Stimulated activated CD8-positive, alpha-beta memory T cell treated with anti-CD3 and anti-CD28 coated beads, Interleukin-15, amount 100 ng/mL, for 4 hours (primary cell): ENCODE measurements at places on chromosomes 1 and 21.
A peak's percentile ranks its signal among the peaks of the same experiment; 100 is the strongest.

GRCh38 chr1:147608596-147608995, 61.7 kb downstream of the ACP6 start:
- no peak for DNase-seq

DNA sequence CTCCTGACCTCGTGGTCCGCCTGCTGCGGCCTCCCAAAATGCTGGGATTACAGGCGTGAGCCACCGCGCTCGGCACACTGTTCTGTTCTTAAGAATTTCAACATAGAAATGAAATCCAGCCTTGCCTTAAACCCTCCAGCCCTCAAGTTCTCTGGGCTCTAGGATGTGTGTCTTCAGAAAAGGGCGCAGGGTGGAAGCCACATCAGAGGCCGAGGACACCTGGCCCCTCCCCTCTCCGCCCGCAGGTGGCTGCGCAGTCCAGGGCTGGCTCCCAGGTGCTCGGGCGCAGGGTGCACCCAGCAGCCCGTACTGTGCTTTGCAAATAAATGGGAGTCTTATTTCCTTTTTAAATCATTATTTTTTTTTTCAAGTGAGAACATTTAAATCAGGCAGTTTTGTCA, 2.0 kb upstream of the C1orf174 start:
- no peak for DNase-seq

- no peak for DNase-seq
Measured at GRCh38 chr1:63817152-63817667, 43.4 kb downstream of the ROR1 start.

DNA sequence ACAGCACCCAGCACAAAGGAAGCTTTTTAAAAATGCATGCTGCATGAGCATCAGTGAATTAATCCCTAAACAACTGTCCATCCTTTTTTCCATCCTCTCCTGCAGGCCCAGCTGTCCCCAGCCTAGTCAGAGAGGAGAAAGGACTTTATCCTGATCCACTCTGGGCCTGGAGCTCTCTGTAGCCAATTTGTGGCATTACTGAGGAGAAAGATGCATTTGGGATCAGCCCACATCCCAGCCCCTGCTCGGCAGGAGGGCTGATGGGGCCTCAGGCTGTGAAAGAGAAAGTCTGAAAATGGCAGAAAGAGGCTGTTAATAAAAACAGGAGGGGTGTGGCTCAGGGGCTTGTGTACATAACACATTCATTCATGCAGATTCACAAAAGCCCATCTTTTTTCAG, 37.5 kb upstream of the ATP2B4 start:
- DNase-seq, result no peak

GRCh38 chr1:225766967-225767633, 10.5 kb upstream of the SRP9 start:
- DNase-seq, result no peak

GRCh38 chr1:48878191-48878940, 101.7 kb upstream of the BEND5 start:
- DNase-seq, result no peak

- DNase-seq, result no peak
Measured at GRCh38 chr1:117093091-117093534, 28.4 kb downstream of the TRIM45 start.

DNA sequence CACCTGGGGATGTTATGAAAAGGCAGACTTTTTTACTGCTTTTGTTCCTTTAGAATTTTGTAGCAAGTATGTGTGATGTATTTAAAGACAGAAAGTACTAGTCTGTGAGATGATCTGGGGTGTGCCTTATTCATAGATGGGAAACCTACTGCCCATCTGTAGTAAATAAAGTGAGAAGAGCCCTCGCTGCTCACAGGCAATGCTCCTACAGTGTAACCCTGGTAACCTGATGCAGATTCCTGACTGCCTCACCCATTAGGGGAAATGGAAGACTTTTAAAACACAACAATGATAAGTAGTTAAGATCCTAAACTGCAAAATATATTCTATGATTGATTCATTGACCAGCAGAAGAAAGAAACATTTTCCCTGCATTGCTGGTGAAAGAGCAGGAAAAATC, 19.4 kb upstream of the TMEM201 start:
- no peak for DNase-seq

DNA sequence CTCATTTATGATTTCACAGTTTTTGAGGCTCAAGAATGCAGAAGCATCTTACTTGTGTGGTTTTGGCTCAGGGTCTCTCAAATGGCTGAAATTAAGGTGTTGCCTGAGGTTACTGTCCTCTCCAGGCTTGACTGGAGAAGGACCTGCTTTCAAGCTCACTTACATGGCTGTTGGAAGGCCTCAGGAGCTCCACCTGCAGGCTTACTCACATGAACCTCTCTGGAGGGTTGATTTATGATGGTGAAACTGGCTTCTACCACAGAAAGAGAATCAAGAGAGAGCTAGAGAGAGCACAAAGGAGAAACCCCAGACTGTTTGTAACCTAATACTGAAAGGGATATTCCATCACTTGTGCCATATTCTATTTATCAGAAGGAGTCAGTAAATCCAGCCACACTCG, 6.2 kb upstream of the KCNK2 start:
- no peak for DNase-seq

DNA sequence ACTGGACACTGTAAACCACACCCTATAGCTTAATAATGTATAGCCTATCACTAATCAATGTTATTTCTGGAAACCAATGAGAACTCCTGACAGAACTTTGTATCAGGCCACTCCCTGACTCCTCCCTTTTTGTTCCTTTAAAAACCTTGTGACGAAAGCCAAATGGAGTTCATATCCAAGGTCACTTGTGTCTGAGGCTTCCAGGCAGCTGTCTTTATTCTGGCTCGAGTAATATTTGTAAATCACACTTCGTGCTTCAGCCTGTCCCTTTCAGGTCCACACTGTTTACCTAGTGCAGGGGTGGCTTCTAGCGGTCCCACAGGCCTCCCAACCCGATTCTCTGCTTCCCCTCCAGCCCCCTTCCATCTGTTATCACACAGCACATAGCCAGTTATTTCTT, 16.2 kb upstream of the CAPN9 start:
- no peak for DNase-seq

GRCh38 chr1:225835856-225836255, 25.9 kb downstream of the EPHX1 start:
- DNase-seq, result no peak

DNA sequence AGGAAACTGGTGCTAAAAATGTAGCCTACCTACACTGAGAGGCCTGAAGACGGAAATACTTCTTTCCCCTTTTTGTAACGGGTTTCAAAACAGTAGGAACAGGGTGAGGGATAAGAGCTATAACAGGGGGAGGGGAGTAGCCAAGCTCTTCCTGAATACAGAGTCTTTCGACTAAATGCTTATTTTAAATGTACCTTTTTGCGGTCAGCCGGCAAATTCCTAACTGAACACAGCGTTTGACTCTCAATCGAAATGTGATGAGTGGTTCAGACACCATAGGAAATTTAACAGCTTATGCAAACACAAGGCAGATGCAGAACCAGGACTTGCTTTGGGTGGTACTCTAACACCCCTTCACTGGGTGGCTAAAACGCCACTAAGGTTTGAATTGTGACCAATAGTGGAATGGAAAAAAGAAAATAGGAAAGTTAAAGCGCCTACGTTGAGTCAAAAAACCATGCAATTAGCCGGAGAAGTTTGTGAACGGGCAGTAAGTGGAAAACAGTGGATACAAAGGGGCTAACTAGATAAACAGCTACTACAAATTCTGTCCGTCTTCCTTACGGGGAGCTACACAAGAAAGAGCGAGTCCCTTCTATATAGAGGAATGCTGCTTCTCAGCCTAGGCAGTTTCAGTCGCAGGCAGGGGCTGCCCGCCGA, 1.7 kb downstream of the EGLN1 start:
- DNase-seq, result no peak

GRCh38 chr1:18463984-18464664, 16.6 kb upstream of the KLHDC7A start:
- no peak for DNase-seq

GRCh38 chr1:230170153-230170547, 103.1 kb downstream of the GALNT2 start:
- DNase-seq, result no peak

- DNase-seq, result no peak
Measured at GRCh38 chr1:54543729-54544496, 4.1 kb upstream of the ACOT11 start.

GRCh38 chr21:45300786-45301520, 13.3 kb upstream of the POFUT2 start:
- no peak for DNase-seq

DNA sequence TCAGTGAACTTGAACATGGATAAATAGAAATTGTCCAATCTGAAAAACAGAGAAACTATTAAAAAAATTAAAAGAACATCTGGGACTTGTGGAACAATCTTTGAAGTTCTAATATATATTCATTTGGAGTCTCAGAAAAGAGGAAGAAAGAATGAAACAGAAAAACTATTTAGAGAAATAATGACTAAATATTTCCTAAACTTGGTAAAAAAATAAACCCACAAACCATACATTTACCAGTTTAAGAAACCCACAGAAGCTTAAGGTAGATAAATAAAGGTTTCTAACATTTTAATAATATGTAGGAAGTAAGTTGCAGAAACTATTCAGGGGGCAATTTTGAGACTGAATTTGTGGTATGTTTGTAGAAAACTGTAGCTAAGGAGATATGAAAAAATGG, 437.8 kb downstream of the PTBP2 start:
- DNase-seq, result no peak

GRCh38 chr1:3516481-3516869, 62.0 kb downstream of the ARHGEF16 start:
- DNase-seq, result no peak

- DNase-seq, result peak; percentile 30
Measured at GRCh38 chr1:8510041-8510823, 192.3 kb downstream of the SLC45A1 start.

DNA sequence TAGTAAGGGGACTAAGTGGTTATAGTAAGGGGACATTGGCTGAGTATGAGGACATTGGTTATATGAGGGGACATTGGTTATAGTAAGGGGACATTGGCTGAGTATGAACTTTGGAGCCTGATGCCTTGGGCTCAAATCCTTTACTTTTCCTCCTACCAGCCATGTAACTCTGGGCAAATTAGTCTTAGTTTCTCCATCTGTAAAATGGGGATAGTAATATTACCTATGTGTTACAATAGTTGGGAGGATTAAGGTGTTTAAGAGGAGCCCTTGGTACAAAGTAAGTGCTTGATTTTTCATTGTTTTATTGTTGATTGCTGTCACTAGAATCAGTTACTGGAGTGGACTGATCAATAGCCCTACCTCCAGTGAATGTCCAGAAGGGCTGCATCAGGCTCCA, 2.8 kb downstream of the OSCP1 start:
- no peak for DNase-seq

DNA sequence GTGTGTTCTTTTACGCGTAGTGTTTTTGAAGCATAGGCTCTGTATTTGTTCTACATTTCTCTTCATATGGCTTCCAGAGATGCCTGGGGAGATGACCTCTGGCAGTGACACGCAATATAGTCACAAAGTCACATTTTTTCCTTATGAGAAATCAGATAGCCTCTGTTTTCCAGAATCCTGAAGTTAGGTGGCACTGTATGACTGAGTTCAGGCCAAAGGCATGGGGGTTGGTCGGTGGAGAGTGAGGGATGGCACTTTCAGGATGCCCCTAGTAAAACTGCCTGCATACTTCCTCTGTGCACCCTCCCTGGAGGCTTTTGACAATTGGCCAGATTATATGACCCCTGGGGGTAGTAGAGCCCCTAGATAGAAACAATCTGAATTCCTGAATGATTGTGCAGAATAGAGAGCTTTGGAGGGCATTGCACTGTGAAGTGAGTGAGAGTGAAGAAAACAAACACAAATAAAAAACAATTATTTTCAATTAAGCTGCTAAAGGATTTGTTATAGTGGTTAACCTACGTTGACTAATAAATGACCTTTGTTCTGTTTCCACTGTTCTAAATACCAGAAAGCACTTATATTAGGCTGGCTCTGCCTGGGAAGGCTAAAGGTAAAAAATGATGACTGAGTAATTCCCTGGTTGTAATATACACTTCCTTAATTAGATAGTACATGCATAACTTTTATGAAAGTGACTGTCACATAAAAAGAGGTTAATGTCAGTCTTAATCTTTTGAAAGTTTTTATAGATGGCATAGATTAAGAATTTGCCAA, 1660.8 kb downstream of the PLA2G4A start:
- no peak for DNase-seq
